ENCODE measurements at places on chromosomes 3 and 15. TPM values are rescaled to one million over a fixed set of nuclear protein-coding genes. Genes with fewer than 3 reads are reported as not detected.

GRCh38 chr3:46871222-46871621, 6.3 kb upstream of the PTH1R start:
- peaks cover 3% of the 10 kb centered on the region for H3K4me1 ChIP-seq
- no peak overlapping the region for H3K27ac ChIP-seq
- no peak overlapping the region for H3K4me3 ChIP-seq
- no peak for DNase-seq
- H3K36me3 ChIP-seq = no peaks in the 10 kb centered on the region
- peaks cover 7% of the 10 kb centered on the region for H3K27me3 ChIP-seq

DNA sequence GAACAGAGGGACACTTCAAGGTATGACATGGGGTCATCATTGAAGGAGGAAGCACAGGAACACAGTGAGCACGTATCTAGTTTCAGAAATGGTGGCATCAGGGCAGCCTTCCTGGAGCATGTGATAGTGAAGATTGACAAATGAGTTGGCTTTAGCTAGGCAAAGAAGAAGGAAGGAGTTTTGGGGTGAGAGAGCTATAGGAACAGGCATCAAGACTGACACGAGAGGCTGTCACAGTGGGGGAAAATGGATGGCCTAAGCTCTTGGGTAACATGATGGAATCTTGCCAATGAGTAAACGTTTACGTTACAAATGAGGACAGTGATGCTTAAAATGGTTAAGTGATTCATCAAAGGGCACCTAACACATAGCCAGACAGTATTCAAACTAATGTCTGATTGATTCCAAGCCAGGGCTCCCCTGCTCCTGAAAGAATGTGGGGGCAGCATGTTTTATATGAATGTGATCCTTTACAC, 23.1 kb upstream of the GPR171 start:
- peak overlapping the region; percentile 80 for H3K27ac ChIP-seq
- H3K36me3 ChIP-seq = peaks cover 4% of the 10 kb centered on the region
- peaks cover 52% of the 10 kb centered on the region for H3K4me1 ChIP-seq
- peak; percentile 45 for DNase-seq

DNA sequence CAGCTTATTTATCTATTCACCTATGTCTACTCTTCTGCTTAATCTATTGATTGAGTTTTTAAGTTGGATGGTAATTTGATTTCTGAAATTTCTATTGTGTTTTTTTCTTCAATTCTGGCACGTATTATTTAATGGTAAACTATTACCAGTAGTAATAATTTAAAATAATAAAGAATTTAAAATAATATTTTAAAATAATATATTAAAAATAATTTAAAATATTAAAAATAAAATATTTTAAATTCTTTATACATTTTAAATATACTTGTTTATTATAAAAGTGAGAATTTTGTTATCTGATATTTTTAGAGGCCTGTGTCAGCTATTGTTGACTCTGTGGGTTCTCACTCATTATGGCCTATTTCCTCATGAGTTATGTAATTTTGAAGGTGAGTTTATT, 100.7 kb upstream of the SPATA16 start:
- H3K27me3 ChIP-seq = no peaks in the 10 kb centered on the region
- H3K4me3 ChIP-seq = no peak overlapping the region
- H3K27ac ChIP-seq = no peak overlapping the region
- DNase-seq = no peak

RNF7 gene
- total RNA-seq = 54.0 TPM

PLA1A gene
- 0.34 TPM for total RNA-seq

VPS39 gene
- 52.6 TPM for total RNA-seq

ARGFX gene
- not detected for total RNA-seq
